Peyer's patch (tissue), 4 donors: ENCODE measurements at places on chromosomes 4 and X.
A peak's percentile ranks its signal among the peaks of the same experiment; 100 is the strongest.

- DNase-seq: peak; percentile 88
Observed at GRCh38 chr4:168831919-168832762, 177.9 kb downstream of the CBR4 start.

GRCh38 chr4:37721995-37722638 is 35.9 kb upstream of the RELL1 start:
- no peak for DNase-seq

- no peak for DNase-seq
Observed at GRCh38 chr4:186039697-186040096, 29.3 kb upstream of the TLR3 start.

GRCh38 chrX:9942086-9942485 is 25.1 kb upstream of the CLDN34 start:
- DNase-seq: no peak

- DNase-seq: no peak
Observed at GRCh38 chr4:103478734-103479133, 241.1 kb downstream of the TACR3 start.

- DNase-seq: no peak
Observed at GRCh38 chr4:1232661-1233621, 16.0 kb downstream of the CTBP1 start.

DNA sequence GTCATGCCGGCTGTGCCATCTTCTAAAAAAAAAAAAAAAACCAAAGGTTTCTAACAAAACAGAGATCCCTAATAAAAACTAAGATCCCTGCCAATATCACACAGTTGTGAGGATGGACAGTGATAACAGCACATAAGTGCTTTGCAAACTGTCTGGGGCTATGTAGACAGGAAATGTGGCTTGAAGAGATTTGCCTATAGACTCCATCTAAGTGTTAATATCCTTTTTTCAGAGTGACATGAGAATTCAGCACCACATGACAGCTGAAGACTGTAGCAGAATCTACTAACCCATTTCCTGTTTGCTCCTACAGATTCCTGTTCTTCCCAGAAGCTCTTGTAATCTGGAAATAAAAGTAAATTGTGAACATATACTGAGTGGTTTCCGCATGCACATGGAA is 215.4 kb downstream of the KDR start:
- DNase-seq: no peak

DNA sequence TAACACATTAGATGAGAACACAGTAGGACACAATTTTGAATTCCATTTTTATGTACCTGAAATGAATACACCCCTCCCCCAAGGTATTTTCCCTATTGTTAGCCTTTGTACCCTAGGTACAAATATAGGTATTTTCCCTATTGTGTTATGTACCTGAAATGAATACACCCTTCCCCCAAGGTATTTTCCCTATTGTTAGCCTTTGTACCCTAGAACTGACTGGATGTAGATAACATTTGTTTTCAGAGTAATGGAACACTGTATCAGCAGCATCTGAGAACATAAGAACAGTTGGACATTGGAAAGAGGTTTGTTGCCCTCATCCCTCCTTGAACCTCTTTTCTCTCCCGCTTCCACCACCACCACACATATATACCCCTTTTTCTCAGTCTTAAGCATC is 37.6 kb downstream of the YIPF6 start:
- DNase-seq: no peak

GRCh38 chr4:152936446-152937335 is 568 bp downstream of the FHDC1 start:
- no peak for DNase-seq

DNA sequence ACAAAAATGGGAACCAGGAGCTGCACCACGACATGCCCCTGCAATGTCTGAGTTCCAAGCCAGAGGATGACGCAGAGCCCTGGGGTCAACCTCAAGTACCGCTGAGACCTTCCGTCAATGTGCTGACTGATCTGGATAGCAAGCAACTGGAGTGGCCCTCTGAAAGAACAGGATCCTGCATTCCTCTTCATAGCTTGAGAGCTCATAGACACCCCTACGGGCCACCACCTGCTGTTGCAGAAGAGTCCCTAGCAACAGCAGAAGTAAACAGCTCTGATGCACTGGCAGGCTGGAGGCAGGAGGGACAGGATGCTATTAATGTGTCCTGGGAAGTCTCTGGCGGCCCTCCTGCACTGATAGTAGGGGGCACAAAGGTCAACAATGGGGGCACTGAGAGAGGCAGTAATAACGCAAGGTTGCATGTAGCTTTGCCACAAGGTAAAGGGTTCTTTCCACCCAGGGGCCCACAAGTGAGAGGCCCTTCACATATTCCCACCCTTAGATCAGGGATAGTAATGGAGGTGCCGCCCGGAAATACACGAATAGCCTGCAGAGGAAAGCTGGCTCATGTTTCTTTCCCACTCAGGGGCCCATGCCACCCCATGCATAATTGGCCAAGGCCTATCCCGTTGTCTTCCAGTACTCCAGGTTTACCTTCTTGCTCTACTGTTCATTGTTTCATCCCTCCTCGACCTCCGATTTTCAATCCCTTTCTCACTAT is 1.3 kb downstream of the PRR32 start:
- DNase-seq: no peak

- DNase-seq: no peak
Observed at GRCh38 chr4:954211-955020, 19.0 kb downstream of the DGKQ start.

- no peak for DNase-seq
Observed at GRCh38 chr4:68732653-68733466, 62.4 kb upstream of the UGT2B15 start.

GRCh38 chr4:149345424-149345823 is 470.2 kb downstream of the IQCM start:
- DNase-seq: no peak

DNA sequence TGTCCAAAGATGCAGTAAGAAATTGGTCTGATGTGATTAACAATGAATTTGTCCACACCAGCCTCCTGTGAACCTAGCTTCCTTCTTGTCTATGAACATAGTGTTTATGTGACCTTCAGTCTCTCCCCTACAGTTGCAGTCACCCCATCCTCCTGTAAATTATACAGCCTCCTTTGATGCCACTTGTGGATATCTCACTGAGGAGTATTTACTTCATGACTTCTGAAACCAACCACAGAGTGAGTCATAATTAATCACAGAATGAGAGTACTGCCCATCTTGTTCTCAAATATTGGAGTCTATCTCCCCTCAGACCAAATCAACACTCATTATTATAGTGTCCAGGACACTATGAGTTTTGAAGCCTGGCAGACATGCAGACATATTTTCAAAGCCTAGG is 27.3 kb upstream of the XAGE2 start:
- DNase-seq: no peak

DNA sequence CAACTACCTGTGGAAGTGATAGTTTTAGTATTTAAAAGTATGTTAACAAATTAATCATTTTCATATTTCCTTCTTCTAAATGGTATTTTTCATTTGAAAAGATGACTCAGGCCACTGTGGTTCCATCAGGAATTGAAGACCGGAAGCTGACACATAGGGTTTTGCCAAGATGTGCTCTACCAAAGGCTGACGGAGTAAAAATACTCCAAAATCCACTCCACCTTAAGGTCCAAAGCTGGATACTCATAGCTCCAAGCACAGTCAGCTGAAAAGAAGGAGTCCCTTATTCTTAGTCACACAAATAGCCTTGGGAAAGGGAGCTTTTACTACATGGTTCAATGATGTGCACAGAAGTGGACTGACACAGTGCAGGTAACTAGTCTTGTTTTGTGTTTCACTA is 472.0 kb downstream of the ARAP2 start:
- no peak for DNase-seq

GRCh38 chr4:125359960-125360634 is 45.3 kb downstream of the FAT4 start:
- DNase-seq: no peak

- no peak for DNase-seq
Observed at GRCh38 chr4:74042681-74043080, 4.2 kb upstream of the CXCL3 start.

DNA sequence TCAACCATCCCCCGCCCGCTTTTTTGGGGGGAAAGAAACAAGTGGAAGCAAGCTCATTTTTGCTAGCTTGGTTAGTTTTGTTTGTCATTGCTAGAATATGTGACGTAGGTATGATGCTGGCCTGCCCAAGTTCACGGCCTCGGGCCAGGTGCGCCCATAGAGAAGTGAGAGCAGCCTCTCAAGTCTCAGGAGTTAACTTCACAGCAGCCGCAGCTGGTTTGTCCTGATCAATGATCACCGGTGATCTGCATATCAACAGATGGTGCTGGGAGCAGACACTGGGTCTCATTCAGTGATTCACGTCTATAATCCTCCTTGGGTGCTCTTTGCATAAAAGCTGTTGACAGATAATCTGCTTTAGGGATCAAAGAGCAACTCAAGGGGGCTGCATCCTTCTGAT is 50.1 kb downstream of the ENPP6 start:
- DNase-seq: no peak

GRCh38 chrX:19487520-19488200 is 27.6 kb downstream of the MAP3K15 start:
- no peak for DNase-seq

GRCh38 chr4:6328526-6328925 is 58.9 kb downstream of the WFS1 start:
- no peak for DNase-seq

GRCh38 chrX:49309401-49309981 is 6.0 kb downstream of the GAGE10 start:
- no peak for DNase-seq

GRCh38 chr4:123599920-123600810 is 203.6 kb downstream of the SPRY1 start:
- DNase-seq: peak; percentile 73

GRCh38 chrX:22795671-22796070 is 204.1 kb upstream of the DDX53 start:
- no peak for DNase-seq

DNA sequence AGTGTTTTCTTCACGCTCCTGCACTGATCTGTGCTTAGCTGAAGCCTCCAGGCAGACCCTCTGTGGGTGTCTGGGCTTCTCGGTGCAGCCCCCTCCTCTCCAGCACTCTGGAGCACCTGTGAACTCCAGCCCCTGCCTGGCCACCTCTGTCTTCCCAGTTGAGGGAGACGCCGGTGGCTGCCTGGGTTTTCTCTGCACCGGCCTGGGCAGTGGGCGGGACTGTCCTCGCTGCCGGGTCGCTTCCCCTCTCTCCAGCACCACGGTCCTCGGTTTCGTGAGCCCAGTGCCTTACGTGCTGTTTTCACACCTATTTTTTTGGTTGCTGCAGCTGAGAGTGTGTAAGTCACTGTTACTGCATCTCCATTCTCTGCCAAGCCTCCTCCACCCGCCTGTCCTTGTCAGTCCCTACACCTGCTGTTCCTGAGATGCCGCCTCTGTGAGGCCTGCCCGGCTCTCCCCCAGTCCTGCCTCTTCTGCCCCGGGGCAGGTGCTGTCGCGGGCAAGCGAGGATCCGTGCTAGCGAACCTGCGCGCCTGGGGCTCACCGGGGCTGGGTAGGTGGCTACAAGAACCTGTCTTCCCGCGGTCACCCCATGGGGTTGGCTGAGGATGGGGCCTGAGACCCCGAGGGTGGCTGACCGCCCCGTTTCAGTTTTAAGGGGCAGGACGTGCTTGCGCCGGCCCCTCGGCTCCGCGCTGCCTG is 2.4 kb upstream of the FGFRL1 start:
- peak; percentile 67 for DNase-seq

GRCh38 chr4:41358647-41359421 is 102.1 kb downstream of the UCHL1 start:
- DNase-seq: no peak

DNA sequence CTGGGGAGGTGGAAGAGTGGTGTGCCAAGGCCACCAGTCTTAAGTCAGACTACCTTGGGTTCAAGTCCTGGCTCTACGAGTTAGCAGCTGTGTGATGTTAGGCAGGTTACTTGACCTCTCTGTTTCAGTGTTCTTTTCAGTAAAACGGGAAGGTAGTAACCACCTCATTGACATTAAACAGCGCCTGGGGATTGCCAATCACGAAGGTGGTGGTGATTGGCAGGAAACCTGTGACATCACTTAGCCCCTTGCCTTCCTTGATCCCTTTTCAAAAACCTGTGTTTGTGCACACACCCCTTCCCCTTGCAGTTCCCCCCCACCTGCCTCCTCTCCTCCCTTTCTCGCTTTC is 7.6 kb downstream of the KLF3 start:
- DNase-seq: no peak

GRCh38 chr4:110193822-110194761 is 4.3 kb downstream of the ELOVL6 start:
- peak; percentile 92 for DNase-seq

DNA sequence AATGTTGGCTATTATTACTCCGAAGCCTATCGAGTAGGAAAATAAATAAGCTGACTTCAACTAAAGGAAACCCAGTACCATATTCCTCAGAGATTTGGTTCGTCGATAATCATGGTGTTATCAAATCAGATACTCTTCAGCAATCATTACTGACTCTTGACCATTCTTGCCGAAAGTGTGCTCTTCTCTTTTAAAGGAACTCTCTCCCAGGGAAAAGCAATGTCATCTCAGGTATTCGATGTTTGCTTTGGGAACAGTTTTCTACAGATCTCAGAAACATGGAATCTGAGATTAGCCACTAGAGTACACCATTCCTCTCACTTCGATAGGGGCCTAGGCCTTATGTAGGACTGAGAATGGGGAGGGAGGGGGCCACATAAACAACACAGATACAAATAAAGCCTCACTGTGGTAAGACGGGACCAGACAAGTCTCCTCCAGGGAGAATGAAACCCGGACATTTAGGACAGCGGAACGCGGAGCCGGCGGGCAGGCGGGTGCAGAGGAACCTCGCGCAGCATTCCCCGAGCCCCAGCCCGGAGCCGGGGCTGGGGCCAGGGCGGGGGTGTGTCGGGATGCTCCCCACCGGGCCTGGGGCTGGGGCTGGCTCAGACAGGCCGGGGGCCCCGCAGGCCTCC is 581 bp downstream of the DNAJB14 start:
- no peak for DNase-seq
